ENCODE measurements at places on chromosomes 3 and 15.

DNA sequence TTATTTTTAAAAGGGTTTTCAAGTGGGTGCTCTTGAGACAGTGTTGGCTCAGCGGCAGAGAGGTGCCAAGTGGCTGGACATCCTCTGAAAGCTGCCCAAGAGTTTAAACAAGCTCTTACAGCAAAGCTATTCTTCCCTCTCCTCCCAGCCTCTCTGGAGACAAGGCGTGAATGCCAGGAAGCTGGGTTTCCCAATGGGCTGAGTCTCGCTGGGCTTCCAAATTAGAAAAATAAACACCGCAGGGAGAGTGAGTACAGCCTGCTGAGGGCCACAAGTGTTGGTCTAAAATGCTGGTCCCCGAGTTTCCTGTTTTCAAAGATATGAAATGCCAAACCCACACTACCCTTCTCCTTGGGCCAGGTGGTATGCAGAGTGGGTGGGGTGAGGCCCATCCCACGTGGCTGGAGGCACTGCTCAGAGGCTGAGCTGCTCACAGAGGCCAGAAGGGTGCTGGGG lies 36.4 kb downstream of the ZDHHC3 start:
- DNase-seq: no peak

DNA sequence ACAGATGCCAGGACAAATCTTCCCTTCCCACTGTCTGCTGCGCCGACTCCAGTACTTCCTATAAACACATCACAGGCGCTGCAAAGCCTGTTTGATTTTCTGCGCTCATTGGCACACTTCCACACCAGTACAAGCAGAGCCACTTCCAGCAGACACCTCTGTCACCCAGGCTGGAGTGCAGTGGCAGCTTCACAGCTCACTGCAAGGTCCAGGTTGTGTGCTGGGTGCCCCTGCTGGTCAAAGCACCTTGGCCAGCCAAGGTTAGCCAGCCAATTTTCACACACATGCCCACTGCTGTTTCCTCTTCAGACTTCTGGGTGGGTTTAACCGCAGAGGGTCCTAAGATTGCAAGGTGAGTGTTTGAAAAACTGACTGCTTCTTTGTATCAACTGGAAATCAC lies 4.9 kb downstream of the CHDH start:
- DNase-seq: no peak

DNA sequence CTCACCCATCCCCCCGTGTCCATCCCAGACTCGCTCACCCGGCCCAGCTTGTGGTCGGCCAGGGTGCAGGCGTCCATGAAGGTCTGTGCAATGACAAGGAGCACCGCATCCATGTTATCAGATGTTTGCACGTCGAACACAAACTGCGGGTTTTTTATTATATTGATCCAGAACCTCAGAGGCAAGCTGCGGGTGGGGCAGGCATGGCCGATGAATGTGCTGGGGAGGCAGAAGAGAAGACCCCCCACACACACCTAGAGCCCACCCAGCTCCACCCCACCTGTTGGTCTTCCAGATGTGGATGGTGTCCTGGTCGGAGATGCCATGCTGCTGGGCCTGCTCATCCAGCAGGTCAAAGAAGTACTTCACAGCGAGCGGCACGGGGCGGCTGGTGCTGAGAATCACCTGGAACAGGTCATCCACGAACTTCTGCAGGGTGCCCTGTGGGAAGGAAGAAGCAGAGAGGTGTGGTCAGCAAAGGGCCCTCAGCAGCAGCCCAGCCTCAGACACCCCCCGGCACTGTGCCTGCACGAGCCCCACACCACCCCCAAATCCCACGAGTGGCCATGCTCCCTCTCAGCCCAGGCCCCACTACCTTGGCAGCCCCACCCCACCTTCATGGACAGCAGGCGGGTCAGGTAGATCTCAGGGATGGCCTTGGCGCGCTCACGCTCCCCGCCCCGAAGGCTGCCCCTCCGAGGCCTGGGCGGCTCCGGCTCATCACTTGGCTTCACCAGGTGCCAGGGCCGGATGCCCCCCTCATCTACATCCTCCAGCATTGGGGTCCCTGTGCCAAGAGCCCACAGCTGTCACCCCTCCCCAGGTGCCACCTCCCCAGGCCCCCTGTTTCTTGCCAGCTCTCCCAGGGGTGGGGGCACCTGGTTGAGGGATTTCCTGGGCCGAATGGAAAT lies 20.3 kb downstream of the PLXNB1 start:
- DNase-seq: no peak

- no peak for DNase-seq
These were observed 9.7 kb downstream of the EPHB1 start for GRCh38 chr3:134804508-134805480.
